GM13976 (cell line): ENCODE measurements at places on chromosomes 5 and 9.

DNA sequence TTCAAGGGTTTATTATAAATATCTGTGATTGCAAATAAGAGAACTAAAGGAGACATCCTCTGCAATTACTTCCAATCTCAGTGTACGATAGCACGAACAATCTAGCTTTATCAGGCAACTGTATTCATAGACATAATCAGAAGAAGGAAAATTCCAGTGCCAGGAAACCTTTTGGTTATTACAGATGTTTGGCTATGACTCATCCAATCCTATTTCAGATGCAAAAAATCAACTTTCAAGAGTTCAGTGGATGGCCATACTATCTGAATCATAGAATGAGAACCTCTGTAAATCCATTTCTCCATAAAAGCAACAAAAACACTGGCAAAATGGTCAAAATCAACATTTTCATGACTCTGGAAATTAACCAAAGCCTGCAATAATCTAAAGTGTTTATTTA is 37.9 kb downstream of the GAS1 start:
- DNase-seq = no peak

- no peak for DNase-seq
Measured at GRCh38 chr9:7185612-7186011, 427.8 kb downstream of the KDM4C start.

DNA sequence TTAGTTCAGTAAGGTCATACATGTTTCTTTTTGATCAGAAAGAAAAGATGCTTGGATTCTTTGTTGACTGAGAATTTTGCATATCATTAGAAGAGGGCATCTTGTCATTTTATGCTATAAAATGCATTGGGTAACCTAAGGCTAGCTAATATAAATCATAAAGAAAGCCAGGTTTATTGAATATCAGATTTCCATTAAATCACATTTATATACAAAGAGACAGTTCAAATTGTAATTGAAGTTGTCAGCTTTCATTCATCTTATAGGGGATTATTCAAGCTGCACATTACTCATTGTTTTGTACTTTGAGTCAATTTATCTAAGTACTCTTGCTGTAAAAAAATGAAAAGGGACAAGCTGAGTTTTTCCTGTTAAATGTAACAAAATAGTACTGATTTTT is 259.1 kb upstream of the CDH12 start:
- no peak for DNase-seq

GRCh38 chr9:93664549-93665120 is 88.3 kb downstream of the PHF2 start:
- no peak for DNase-seq

DNA sequence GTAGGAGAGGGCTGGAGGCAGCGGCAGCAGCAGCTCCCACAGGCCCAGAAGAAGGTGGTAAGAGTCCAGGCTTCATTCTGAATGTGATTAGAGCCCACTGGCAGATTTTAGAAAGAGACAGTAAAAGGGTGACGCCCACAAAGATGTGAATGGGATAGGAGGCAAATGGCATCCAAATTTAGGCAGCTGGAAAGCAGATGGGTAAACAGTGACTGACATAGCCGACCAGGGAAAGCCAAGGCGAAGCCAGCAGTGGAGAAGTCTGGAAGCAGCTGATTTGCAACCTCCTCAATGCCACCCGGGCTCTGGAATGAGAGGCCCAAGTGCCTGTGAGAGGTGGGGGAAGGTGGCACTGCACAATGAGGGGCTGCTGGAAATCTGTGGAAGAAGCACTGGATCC is 103.3 kb downstream of the C5orf15 start:
- no peak for DNase-seq

- no peak for DNase-seq
Measured at GRCh38 chr5:97547999-97548738, 365.1 kb upstream of the RIOK2 start.

DNA sequence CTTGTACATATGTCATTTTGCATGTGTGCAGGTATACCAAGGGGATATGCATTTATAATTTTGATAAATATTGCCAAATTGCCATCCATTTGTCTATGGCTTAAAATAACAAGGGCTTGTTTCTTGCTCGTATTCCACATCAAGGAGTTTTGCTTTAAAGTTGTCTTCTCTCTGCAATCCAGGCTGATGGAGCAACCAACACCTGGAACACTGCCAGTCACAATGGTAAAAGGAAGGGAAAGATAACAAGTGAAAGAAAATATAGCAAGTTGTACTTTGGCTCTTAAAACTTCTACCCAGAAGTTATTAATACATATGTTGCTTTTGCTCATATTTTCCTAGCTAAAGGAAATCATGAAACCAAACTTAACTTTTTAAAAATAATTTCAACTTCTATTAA is 156.9 kb downstream of the UNC13B start:
- no peak for DNase-seq

- no peak for DNase-seq
Measured at GRCh38 chr9:70979966-70980365, 141.5 kb downstream of the TRPM3 start.

GRCh38 chr5:36796155-36796554 is 80.4 kb upstream of the NIPBL start:
- no peak for DNase-seq

DNA sequence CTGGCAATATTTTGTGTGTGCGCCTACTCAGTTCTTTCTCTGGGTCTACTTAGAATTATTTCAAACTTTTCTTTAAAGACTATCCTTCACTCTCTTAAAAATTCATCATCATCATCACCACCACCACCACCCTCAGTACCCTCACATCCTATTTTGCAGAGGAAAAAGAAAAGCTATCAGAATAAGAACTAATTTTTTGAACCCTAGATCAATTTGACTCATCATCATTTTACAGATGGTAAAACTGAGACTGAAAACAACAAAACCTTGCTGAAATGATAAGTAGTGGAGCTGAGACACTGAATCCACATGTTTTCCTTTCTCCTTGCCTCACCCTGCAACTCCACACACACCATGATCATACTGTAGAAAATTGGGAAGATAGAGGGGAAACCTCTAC is 119.3 kb downstream of the SSBP2 start:
- DNase-seq = no peak

- no peak for DNase-seq
Measured at GRCh38 chr5:54013556-54014194, 296.7 kb downstream of the ARL15 start.

GRCh38 chr5:57466544-57466943 is 16.1 kb downstream of the ACTBL2 start:
- DNase-seq = no peak

DNA sequence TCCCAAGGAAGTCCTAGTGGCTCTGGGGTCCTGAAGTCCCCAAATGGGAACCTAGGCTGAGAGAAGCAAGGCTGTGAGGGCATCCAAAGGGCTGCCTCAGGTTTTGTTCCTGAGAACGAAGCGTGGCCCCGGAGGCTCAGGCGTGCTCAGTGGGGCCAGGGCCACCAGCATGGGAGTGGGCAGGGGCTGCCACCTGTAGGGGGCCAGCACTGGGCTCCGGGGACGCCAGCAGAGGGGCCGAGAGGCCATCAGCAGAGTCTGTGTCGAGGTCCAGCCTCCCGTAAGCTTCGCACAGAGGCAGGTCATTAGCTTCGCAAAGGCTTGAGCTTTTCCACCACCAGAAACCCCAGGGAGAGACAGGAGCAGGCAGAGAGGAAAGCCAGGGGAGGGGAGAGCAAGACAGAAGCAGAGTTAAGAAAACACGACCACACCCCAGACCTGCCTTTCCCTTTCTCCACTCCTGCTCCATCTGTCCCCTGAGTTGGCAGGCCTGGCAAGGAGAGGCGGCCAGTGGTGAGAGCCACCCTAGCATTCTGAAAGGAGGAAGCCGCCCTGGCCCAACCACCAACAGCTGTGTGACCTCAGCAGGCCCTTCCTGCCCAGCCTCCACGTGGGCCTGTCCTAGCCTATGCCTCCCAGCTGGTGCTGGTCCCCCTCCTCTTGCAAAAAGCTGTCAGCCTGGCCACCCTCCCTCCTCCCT is 5.5 kb upstream of the SURF6 start:
- DNase-seq = no peak

DNA sequence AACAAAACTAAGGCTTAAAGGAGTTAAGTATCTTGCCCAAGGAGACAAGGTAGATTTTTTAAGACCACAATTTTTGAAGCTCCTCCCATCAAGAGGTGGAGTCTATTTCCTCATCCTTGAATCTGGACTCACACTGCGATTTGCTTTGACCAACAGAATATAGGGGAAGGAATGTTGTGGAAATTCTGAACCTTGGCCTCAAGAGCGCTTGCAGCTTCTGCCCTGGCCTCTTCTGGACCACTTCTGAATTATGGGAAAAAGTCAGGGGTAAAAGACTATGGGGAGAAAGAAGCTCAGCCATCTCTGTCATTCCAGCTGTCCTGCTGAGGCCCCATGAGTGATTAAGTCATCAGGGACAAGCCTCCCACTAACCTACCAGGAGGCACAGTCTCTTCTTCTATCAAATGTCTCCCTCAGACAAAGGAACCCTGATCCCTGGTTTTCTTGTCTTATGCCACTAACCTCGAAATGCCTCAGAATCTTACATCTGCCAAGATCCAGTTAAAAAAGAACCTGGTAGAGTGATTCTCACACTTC is 25.9 kb downstream of the MAPKAP1 start:
- DNase-seq = no peak

- no peak for DNase-seq
Measured at GRCh38 chr5:133075572-133076536, 24.0 kb downstream of the HSPA4 start.

DNA sequence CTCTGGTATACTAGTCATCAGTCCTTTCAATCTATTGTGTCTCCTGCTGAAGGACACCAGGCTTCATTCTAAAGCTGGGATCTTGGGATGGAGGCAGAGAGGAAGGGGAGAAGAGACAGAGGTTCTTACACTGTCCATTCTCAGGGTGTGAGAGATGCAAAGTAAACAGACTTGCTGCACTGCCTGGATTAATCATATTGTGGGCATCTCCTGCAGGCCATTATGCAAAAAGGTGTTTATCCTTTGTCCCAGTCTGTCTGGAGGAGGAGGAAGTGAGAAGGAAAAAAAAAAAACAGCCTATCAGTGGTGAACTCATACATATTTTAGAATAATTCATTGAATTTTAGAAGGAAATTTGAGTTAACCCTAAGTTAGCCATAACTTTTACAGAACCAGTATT is 92.9 kb upstream of the TNPO1 start:
- no peak for DNase-seq

- no peak for DNase-seq
Measured at GRCh38 chr5:128019391-128019790, 64.2 kb upstream of the SLC12A2 start.

GRCh38 chr5:159286420-159287035 is 23.4 kb downstream of the UBLCP1 start:
- DNase-seq = no peak

DNA sequence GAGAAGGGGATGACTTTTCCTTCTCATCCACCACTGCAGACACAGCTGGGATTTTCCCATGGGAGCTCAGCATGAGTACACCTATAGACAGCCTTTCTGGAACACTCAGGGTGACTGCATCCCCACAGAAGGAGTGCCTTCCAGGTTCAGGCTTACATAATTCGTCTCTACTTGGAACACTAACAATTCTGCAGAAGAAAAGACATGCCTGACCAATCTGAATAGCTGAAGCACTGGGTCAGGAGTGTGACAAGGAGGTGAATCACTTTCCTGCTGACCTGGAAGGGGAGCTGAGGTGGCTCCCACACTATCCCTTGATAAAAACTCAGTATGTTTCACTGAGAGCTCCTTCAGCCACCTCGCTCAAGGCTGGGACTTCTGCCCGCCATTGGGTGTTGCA is 425.3 kb downstream of the TLR4 start:
- no peak for DNase-seq

GRCh38 chr9:129321286-129322021 is 143.4 kb upstream of the IER5L start:
- DNase-seq = no peak

DNA sequence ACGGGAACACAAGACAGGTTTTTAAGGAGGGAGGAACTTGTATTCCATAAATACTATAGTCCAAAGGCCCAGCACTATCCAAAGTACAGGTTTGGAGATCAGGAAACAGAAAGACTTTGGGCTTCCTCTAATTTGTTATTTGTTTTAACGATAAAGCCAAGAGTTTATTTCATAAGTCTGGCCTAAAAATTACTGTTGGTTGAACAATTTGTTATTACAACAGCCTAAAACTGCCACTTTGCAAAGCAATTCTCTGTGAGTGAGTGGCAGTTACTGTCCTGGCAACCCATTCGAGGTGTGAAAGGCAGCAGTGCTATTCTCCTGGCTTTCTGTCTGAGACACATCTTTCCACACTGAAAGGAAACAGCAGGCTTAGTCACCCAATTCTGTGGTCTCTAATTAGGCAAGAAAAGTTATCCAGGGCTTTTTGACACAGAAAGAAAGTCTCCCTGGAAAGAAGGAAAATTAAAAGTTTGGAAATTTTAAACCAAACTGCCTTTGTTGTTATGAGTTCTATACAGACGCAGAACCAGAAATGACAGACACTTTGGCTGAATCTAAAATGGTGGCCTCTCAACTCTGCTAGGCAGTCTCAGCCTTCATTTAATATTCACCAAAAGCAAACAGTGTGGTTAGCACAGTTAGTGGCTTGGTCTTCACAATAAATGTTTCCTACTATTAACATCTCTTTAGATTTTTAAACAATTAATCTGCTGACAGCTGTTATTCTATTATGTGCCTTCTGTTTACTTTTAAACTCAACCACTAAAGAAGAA is 33.9 kb downstream of the PSMB7 start:
- no peak for DNase-seq

DNA sequence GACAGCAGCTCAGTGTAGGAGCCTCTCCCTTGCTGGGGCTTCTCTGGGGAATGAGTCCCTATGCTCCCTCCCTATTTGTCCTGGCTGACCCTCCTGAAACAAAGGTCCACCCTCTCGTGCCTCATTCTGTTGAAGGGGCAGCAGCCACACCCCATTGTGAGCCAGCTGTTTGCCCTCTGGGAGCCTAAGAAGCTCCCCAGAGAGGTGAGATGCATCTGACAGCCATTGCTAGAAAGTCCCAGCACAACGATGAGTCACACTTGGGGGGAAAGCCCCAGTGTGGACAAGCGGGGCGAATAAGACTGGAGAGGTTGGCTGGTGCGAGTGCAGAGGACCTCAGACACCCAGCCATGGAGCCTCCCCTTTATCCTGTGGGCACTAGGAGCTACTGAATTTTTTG is 101.4 kb downstream of the PPARGC1B start:
- DNase-seq = peak; percentile 86

GRCh38 chr5:50658246-50658645 is 8.2 kb upstream of the PARP8 start:
- no peak for DNase-seq

DNA sequence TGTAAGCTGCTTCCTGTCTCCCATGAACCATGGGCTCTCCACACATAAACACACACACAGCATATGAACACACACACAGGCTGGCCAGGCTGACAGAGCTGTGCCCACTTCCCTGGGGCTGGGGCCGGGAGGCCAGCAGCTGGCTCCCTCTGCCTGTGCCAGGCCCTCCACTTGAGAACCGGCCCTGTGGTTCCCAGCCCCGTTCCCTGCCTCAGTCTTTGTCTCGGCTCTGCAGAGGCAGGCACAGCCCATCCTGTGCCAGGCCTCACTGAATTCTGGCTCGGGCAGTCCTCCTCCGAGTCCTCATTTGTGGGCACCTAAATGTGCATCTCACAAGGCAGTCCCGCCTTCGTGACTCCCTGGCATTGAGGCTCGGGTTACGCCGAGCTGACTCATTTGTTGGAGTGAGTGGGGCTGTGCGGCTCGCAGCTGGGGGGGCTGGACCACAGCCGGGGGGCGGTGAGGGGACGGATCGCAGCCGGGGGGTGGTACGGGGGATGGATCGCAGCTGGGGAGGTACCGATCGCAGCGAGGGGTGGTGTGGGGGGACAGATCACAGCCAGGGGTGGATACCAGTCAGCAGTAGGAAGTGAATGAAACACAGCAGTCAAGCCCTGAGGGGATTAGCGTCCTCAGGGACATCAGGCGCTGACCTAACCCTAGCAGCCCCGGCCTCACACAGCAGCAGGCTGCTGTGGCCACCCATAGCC is 72.3 kb downstream of the PSMB7 start:
- no peak for DNase-seq

GRCh38 chr5:72067682-72068470 is 39.4 kb upstream of the MAP1B start:
- no peak for DNase-seq
